EH (cell line): ENCODE measurements at places on chromosomes 4 and X.

- DNase-seq: no peak
Measured at GRCh38 chrX:20681683-20682082, 415.0 kb upstream of the RPS6KA3 start.

- no peak for DNase-seq
Measured at GRCh38 chr4:38600575-38600974, 63.4 kb upstream of the KLF3 start.

GRCh38 chr4:169963998-169964397 is 62.2 kb downstream of the MFAP3L start:
- DNase-seq: peak; percentile 57

GRCh38 chr4:42653626-42654560 is 3.0 kb downstream of the ATP8A1 start:
- DNase-seq: no peak

DNA sequence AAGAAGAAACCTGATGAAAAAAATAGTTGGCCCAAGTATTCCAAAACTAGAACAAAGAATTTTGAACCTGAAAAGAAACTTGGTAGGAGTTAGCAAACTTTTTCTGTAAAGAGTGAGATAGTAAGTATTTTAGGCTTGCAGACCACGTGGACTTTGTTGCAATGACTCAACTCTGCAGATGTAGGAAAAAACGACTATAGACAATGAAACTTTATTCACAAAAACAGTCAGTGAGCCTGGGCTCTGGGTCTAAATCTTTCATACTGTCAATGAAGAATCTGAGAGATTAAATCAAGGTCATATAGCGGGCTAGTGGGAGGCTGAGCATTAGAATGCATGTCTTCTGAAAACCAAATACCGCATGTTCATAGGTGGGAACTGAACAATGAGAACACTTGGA is 23.0 kb downstream of the SH3D19 start:
- DNase-seq: peak; percentile 27
